T-cell (primary cell): ENCODE measurements at places on chromosomes 1 and 21.

- no peak for DNase-seq
Observed at GRCh38 chr1:35269201-35269988, 886 bp downstream of the ZMYM4 start.

GRCh38 chr1:201254625-201255478 lies 28.5 kb upstream of the PKP1 start:
- DNase-seq, result no peak

DNA sequence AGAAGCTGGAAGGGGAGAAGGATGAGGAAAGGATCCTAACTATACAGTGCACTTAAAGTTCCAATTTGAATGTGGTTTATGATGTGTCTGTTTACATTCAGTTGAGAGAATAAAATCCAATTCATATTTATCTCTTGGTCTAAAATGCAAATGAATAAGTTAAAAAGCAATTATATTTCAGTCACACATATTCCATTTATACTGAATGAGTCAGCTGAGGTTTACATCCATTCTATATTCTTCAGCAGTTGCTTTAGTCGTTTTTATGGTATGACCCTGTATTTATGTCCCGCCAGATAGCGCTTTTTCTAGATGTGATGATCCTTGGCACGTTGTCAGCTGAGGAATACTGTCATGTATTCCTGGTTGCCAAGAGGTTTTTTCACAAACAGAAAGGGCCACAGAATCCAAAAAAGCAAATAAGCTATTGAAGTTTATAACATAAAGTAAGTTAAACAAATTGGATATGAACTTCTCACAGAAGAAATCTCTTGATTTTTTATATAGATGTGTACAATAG lies 866.2 kb downstream of the NCAM2 start:
- no peak for DNase-seq

GRCh38 chr1:203122159-203122558 lies 5.4 kb upstream of the ADORA1 start:
- no peak for DNase-seq

GRCh38 chr1:212645546-212646543 lies 37.3 kb downstream of the ATF3 start:
- no peak for DNase-seq
